Dermis microvascular lymphatic vessel endothelial cell (primary cell): ENCODE measurements at places on chromosomes 1 and 21.

- peak; percentile 69 for DNase-seq
Observed at GRCh38 chr1:9437961-9438430, 101.3 kb upstream of the SLC25A33 start.

- DNase-seq: no peak
Observed at GRCh38 chr1:220483700-220484099, 44.2 kb upstream of the MARK1 start.

GRCh38 chr1:192592981-192593708 is 17.6 kb downstream of the RGS1 start:
- peak; percentile 50 for DNase-seq

DNA sequence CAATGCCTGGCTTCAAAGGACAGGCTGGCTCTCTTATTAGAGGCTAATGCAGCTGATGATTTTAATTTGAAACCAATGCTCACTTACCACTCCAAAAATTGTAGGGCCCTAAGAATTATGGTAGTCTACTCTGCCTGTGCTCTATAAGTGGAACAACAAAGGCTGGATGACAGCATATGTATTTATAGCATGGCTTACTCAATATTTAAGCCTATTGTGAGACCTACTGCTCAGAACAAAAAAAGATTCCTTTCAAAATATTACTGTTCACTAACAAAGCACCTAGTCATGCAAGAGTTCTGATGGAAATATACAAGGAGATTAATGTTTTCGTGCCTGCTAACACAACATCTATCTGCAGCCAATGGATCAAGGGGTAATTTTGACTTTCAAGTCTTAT is 73.8 kb upstream of the DUSP10 start:
- no peak for DNase-seq

DNA sequence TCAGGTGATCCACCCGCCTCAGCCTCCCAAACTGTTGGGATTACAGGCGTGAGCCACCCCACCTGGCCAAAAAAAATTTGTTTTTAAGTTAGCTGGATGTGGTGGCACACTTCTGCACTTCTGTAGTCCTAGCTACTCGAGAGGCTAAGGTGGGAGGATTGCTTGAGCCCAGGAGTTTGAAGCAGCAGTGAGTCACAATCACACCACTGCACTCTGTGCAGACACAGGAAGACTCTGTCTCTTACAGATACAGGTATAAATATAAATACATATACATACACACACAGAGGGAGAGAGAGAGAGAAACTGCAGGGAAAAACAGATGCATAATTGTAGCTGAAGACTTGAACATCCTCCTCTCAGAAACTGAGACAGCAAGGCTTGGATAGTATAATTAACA is 34.8 kb upstream of the EPS15 start:
- no peak for DNase-seq

DNA sequence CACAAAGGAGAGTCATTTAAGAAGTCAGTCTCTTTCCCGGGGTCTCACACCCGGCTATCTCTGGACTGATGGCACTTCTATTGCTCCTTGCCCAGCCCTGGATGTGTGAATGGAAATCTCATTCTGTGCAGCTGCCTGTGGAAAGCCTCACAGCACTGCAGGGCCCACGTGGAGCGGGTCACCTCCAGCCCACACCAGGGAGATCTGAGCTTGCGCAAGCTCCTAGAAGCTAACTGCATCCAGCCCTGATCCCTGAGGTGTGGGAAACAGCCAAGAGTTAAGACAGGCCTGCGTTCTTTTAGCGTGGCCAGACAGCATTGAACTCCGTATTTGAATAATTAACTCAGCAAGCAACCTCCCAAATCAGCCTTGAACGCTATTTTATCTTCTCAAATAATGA is 150.5 kb downstream of the LRIG2 start:
- no peak for DNase-seq

- DNase-seq: peak; percentile 90
Observed at GRCh38 chr1:82919837-82920236, 1079.1 kb downstream of the TTLL7 start.

- DNase-seq: no peak
Observed at GRCh38 chr1:30588311-30589073, 134.9 kb downstream of the MATN1 start.

- DNase-seq: no peak
Observed at GRCh38 chr1:160925652-160926244, 28.9 kb downstream of the ITLN2 start.

DNA sequence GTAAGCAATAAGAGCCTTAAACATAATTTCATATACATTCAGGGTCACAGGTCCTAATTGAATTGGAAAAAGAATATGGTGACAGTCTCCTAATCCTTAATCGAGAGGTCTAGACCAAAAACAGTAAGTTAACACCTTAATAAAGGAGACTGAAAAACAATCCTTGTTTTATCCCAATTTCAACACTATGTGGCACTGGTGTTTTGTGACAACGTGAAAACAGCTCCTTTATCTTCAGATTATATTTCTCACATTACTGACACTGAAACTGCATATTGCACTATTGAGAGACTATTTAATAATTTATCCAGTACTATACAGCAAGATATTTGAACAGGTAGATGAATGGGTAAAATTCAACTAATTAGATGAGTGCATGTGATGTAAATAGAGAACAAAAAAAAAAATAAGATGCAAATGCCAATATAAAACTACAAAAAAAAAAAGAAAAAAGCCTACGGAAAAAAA is 34.1 kb downstream of the TP53BP2 start:
- peak; percentile 46 for DNase-seq

DNA sequence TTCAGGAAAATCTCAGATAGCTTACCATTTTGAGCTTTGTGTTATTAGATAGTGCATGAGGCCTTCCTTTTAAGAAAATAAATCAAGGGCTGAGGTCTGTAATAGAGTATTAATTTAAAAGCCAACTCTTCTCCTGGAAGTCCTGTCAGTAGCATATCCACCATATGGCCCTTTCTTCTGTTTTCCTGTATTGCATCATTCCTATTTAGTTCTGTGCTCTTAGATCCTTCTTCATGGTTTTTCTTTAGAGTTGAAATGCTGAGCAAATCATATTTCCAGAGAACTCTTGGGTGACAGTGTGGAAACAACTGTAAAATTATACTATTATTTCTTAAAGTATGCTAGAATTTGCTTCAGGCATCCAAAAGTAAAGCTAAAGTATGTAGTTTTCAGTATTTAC is 91.7 kb downstream of the TTC3 start:
- no peak for DNase-seq

GRCh38 chr21:39461419-39461818 is 9.6 kb downstream of the SH3BGR start:
- DNase-seq: no peak

DNA sequence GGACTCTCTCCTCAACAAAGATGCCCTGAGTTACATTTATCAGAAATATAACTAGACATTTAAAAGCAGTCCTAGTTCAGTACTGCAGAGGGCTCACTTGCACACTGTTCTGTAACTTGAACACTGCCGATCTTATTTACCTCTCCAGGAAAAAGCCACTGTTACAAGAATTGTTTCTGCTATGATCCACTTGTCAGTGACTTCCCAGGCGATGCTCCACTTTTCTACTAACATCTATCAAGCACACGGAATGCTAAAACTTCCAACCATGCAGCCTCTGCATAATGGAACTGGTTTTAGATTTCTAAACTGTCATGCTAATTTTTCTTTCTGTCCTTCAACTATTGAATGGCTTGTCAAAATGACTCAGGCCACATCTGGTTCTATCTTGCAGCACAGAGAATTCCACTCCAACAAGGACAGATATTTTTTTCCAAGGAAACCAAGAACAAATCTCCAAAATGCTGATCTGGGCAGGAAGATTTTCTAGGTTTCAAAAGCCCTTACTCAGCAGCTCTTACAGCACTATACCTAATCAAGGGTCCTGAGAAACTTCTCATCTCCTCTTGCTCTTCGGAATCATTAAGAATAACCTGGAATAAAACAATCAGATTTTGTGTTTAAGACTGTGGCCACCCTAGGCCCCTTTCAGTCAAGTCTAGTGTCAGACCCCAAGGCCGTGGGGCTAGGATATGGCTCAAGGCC is 9.9 kb downstream of the SEC16B start:
- DNase-seq: peak; percentile 51

DNA sequence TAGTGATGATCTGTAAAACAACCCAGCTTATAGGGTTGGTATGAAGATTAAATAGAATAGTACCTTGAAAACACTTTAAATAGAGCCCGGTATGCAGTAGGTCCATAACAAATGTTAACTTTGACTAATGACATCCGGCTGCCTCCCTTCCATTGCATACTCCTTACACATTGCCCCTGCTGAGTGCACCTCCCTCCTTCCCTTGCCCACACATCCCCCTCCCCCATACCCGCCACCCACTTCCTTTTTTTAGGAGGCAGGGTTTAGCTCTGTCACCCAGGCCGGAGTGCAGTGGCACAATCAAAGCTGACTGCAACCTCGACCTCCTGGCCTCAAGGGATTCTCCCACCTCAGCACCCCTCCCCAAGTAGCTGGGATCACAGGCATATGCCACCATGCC is 24.4 kb upstream of the ZC3H12A start:
- no peak for DNase-seq

GRCh38 chr1:225926551-225927113 is 2.6 kb upstream of the PYCR2 start:
- no peak for DNase-seq

DNA sequence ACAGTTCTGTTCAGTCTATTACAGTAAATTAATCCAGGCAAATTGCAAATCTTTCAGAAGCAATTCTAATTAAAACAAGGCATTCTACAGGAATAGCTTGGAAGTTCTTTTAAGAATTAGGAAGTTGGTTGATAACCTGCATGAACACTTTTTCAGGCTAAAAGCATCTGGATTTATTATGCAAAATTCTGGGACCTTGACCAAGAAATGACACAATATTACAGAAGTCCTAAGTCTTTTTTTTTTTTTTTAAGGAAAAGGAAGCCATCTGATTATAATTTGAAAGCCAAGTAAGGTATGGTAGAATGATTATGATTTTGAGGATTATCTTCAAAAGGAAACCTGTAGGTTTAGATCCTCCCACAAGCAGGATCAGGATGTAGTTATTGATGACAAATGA is 74.7 kb upstream of the KCNK2 start:
- no peak for DNase-seq

DNA sequence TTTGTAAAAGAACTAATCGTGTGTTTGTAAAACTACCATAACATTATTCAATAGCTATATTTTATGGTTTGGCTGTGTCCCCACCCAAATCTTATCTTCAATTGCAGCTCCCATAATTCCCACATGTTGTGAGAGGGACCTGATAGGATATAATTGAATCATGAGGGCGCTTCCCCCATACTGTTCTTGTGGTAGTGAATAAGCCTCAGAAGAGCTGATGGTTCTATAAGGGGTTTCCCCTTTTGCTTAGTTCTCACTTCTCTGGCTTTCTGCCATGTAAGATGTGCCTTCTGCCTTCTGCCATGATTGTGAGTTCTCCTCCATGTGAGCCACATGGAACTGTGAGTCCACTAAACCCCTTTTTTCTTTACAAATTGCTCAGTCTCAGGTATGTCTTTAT is 1372.3 kb downstream of the AMY1C start:
- DNase-seq: no peak

GRCh38 chr1:238252033-238252802 is 361.5 kb upstream of the ZP4 start:
- DNase-seq: peak; percentile 3

DNA sequence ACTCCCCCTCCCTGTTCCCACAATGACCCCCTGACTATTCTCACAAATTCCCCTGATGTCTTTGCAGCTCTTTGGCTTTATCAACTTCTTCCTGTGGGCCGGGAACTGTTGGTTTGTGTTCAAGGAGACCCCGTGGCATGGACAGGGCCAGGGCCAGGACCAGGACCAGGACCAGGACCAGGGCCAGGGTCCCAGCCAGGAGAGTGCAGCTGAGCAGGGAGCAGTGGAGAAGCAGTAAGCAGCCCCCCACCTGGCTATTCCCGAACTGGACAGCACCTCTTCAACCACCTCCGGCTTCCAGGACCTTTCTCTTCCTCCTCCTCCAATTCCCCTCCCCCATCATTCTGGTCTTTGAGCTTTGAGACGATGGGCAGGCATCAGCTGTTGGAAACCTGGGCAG is 4.4 kb upstream of the ATXN7L2 start:
- no peak for DNase-seq

DNA sequence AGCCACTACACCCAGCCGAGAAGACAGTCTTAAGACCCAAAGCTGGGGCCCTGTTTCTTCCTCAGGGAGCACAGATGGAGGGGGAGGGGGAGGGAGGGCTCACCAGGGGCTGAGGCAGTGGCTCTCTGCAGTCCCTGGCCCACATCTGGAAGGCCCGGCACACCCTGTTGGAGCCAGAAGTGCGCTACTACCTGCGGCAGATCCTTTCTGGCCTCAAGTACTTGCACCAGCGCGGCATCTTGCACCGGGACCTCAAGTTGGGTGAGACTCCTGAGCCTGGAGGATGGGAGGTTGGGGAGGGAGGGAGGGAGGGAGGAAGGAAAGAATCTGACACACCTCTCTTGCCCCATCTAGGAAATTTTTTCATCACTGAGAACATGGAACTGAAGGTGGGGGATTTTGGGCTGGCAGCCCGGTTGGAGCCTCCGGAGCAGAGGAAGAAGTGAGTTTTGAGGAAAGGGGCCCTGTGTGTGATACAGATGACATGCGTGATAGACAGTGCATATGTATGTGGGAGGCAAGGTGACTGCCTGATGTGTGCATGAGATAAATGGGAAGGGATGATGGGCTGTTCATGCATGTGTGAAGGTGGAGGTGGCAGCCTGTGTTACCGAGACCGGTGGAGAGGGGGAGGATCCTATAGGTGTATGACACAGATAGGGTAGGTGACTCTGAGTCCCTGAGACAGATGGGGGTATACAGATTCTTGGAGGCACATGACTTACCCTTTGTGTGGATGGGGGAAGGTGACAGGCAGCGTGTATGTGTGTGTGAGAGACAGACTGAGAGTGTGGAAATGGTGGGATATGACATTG is 1.5 kb downstream of the PLK3 start:
- no peak for DNase-seq

- DNase-seq: no peak
Observed at GRCh38 chr1:5959087-5959486, 33.1 kb downstream of the NPHP4 start.

DNA sequence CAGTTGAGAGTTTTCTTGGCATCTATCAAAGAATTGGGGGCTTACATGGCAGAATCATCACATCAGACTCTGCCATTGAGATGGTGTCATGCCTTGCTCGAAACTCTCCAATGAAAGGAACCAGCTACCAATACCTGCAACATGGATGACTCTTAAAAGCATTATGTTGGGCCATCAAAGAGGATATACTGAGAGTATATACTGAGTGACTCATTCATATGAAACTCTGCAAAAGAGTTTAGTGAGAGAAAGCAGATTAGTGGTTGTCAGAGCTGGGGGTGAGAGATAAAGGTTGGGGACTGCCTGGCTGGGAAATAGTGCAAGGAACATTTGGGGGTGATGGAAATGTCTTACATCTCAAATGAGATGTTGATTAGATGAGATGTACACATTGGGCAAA is 14.7 kb upstream of the HMGB4 start:
- DNase-seq: no peak

DNA sequence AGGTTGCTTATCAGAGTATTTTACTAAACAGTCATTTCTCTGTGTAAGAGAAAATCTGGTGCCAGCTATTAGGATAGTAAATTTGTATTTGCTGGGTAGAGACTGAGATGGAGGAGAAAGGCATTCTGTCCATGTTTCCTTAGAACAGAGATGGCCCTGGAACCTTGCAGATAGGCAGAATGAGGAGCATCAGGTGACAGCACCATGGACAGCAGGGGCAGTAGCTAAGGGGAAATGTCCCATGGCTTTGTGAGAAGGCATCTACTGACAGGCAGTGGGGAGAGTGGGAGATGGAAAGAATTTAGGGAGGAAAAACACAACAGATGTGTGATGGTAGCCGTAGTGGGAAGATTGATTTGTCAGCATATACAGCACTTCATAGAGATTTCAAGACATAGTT is 105.0 kb downstream of the PRRX1 start:
- DNase-seq: no peak

- no peak for DNase-seq
Observed at GRCh38 chr21:38140207-38140903, 116.4 kb upstream of the KCNJ15 start.
